ENCODE measurements at places on chromosomes 3 and 15. TPM values are rescaled to one million over a fixed set of nuclear protein-coding genes. Genes with fewer than 3 reads are reported as not detected.

GRCh38 chr15:36053746-36054145 lies 507.8 kb upstream of the DPH6 start:
- no peak for DNase-seq

DNA sequence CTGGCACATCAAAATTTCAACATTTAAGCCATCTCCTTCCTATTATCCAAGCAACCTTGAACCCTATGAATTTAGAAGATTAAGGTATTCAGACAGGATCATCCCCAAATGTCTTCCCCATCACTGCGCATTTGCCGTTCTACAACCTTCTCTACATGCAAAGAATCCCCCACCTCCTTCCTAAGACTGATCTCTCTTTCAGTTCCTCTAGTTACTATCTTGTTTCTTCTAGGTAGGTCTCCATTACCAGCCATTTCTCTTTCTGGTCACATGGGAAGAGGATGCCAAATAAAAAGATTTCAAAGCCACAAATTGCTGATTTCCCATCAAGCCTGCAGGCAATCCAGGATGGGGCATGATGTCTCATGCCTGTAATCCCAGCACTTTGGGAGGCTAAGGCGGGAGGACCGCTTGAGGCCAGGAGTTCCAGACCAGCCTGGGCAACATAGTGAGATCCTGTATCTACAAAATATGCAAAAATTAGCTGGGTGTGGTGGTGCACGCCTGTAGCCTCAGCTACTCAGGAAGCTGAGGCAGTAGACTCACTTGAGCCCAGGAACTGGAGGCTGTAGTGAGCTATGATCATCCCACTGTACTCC lies 29.7 kb upstream of the MTMR10 start:
- DNase-seq, result no peak

GRCh38 chr15:70323111-70323851 lies 225.6 kb upstream of the TLE3 start:
- no peak for DNase-seq

GRCh38 chr15:67707520-67708283 lies 117.6 kb upstream of the SKOR1 start:
- no peak for DNase-seq

GRCh38 chr3:6542795-6543194 lies 318.1 kb upstream of the GRM7 start:
- no peak for DNase-seq

DNA sequence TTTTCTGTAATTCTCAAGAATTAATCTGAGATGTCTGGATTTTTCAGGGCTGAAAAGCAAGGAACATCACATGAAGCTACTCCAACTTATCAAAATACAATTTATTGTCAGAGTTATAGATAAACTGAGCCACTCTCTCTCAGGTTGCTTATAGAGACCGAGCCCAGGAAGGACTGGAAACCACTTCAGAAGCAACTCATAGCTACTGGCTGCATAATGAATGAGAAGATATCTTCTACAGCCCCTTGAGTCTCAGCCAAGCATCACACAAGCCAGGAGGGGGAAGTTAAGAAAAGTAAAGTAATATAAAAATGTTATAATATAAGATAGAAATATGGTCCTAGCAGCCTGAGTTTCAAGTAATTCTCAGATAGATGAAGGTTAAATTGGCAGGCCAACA lies 186.0 kb downstream of the TNIK start:
- no peak for DNase-seq

The TTLL13 gene
- total RNA-seq, result 0.45 TPM

The KY gene
- total RNA-seq, result not detected

The LDHAL6B gene
- not detected for total RNA-seq

The ATP1B3 gene
- total RNA-seq, result 107 TPM
